ENCODE measurements at places on chromosomes 12 and 14.

- DNase-seq, result peak; percentile 37
Observed at GRCh38 chr14:35365130-35366055, 39.2 kb downstream of the NFKBIA start.

DNA sequence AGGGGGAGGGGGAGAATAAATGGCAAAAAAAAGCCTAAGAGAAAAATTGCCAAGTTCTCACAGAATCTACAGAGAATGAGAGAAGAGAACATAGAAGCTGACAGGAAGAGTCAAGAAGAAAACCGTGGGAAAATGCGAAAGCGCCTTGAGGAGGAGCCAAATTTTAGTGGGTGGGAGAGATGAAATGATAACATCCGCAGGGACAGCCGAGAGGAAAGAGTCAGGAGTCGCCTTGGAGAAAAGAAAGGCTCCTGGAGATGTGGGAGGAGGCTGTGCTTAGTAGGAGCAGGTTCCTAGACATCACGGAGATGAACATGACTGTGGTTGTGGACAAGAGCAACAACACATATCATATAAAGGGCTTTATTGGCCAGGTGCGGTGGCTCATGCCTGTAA lies 49.4 kb downstream of the PHLDA1 start:
- DNase-seq, result no peak

GRCh38 chr14:62117751-62118105 lies 355.5 kb downstream of the SNAPC1 start:
- DNase-seq, result no peak

- DNase-seq, result no peak
Observed at GRCh38 chr12:8615206-8615605, 2.5 kb upstream of the AICDA start.

DNA sequence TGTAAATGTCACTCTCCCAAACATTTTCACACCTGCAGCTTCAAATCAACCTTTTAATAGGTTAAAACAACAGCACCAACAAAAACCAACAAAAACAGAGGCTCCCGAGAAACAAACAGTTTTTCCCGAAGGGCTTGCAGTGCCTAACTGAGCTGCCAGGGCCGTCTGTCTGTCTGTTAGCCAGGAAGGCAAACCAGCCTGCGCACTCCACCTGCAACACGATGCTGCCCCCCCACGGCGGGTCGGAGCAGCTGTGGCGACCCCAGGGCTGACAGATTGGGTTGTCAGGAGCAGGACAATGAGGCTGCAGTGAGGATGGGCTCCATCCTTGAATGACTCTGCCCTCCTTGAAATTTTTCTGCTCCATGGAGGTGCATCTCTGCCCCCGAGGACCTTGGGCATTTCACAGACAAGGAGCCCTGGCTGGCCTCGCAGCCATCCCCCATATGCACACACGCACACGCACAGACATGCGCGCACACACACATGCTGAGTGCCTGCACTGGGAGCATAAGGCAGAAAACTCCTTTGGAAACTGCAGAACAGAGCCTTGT lies 2.6 kb downstream of the RTL1 start:
- no peak for DNase-seq

- DNase-seq, result peak; percentile 79
Observed at GRCh38 chr12:131710464-131711457, at the start of gene SFSWAP. Gene SFSWAP, plus strand, starts transcription at chr12:131711090. Its CDS starts 140 bp downstream, at chr12:131711230.

Measured in CD4-positive, alpha-beta T cell treated with Interleukin-10 for 1 hour (primary cell).